ENCODE measurements at places on chromosomes 6 and 20. TPM values are rescaled to one million over a fixed set of nuclear protein-coding genes. Genes with fewer than 3 reads are reported as not detected.

DNA sequence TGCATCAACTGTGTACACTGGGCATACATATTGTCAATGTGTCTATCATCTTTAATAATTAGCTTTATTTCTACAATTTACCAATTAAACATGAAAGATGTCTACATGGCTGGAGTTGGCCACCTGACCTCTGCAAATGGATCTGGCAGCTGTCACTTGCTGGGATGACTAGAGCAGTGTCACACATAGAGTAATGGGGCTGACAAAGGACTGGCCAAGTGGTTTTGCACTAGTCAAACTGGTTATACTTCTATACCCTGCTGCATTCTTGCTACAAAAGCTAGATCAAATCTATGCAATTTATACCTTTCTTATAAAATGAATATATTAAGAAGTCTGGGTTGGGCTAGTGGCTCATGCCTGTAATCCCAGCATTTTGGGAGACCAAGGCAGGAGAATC is 99.3 kb downstream of the SESN1 start:
- DNase-seq, result no peak

DNA sequence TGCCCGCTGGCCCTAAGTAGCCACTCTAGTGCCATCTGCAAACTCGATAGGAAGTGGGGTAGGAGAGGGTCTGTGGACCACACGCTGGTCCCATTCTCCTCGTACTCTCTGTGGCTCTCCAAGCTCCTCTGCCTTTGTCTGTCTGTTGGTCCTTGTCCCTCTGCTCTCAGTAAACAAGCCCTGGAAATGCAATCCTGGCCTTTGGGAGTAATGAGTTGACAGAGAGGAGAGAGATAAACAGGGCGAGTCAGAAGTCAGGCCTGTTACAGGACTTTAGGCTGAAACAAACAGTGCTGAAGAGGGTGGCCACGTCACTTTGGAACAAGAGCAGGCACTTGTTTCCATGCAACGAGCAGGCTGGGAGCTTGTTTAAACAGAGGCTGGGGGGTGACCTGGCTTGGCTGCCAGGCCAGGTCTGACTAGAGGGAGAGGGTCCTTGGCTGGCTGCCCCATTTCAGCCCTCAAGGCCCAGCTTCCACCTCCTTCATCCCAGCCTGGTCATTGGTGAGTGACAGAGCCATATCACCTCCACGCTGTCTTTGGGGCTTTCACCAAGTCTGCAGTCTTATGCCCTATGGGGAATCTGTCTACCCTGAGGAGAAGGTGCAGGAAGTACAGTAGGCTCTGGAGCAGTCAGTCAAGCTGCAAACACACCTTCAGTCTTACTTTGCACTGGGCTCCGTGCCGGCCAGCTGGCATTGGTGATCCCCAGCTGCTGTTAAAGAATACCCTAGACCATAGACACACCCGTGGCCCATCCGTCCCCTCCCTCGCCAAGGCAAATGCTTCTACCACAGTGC is 22.6 kb downstream of the FOXP4 start:
- DNase-seq, result no peak

The EPB41L1 gene
- polyA plus RNA-seq, result 12.4 TPM

DNA sequence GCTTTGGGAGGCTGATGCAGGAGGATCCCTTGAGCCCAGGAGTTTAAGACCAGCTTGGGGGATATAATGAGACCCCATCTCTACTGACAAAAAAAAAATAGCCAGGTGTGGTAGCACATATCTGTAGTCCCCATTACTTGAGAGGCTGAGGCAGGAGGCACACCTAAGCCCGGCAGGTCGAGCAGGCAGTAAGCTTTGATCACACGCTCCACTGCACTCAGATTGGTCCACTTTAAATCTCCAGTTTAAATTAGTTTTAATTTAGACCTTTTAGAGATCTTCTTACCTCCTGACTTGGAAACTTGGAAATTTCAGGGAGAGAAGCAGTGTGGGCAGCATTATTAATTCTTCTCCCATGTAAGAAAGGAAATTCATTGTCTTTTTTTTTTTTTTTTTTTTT is 16.8 kb upstream of the PLCB4 start:
- no peak for DNase-seq

GRCh38 chr6:156852147-156852857 is 75.1 kb downstream of the ARID1B start:
- no peak for DNase-seq

The RAD21L1 gene
- polyA plus RNA-seq, result 0.18 TPM

The CALHM5 gene
- 4.4 TPM for polyA plus RNA-seq

- no peak for DNase-seq
Observed at GRCh38 chr6:44850312-44850711, 462.8 kb downstream of the CDC5L start.

DNA sequence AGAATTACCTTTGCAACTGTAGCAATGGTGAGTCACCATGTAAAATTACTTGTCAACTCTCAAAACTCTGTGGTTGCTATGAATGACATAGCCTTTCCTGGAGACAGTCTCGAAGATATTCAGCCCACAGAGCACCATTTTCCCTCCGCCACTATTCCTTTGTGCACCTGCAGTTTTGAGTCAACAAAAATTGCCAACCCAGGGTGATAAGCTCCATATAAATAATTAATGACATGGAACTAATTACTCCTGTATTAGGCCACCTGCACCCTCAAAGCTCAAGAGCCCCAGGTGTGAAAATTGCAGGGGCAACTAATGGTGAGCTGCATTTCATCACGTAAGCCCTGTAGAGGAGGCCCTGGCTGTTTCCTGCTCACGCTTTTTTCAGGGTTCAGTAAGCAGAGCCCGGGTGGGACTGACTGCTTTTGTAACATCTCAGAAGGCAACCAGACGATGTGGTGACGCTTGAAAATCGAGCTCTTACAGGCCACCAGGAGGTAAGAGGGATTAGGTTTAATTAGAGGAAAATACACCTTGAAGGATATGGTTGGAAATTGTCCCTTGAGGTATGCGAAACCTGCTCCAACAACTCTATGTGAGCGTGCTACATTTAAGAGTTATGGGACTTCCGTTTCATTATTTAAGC is 70.8 kb downstream of the BMP2 start:
- DNase-seq, result no peak

DNA sequence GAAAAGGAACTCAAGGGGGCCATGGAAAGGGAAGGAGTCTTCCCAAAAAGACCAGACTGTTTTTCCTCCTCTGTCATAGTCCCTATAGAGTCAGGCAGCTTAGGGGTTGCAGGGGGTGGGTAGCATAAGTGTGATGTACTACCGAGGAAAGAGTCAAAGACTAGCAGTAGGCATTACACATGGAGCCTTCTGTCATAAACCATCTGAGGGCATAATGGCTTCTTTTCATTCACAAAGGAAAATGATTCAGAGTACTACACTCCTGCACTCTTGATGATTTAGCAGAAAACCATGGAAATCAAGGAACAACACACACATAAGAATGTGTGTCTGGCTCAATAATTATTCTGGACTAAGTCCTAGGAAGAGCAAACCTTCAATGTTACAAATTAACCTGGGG is 14.9 kb downstream of the PLN start:
- no peak for DNase-seq

GRCh38 chr6:109311471-109311870 is 70.8 kb downstream of the CD164 start:
- DNase-seq, result no peak

The PRDM13 gene
- polyA plus RNA-seq, result not detected

The SLC32A1 gene
- polyA plus RNA-seq, result not detected

DNA sequence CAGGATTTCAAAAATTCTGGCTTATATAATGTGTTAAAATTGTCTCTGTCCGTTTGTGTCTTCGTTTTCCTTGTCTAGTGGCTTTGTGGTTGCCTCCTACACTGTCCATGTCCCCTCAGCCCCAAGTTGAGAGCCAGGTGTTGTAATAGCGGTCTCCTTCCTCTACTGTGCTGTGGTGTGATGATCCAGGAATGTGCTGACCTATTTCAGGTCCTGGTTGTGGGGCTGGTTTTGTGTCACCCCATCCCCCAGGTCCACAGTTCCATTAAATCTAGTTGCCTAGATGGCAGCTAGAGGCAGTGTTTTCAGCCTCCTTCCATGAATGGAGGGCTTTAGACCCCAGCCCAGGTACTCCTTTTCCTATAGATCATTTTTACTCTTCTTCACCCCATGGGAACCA is 128.7 kb downstream of the DNAH8 start:
- no peak for DNase-seq

DNA sequence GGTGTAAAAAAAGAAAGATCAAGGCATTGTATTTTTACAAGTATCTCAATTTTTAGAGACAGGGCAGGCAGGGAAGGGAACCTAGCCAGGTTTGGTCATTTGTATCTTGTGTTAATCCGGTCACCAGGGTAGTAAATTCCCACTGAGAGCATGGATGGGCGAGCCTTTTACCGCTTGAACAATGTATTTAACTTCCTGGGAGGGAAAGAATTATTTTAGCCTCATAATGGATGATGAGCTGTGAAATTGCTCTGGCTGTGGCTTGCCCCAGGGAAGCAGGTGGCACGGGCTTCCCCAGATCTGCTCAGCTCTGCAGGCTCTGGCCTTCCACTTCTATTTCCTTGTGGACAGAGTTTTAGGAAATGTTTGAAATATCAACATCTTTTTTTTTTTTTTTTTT is 72.9 kb downstream of the TOX2 start:
- DNase-seq, result no peak

DNA sequence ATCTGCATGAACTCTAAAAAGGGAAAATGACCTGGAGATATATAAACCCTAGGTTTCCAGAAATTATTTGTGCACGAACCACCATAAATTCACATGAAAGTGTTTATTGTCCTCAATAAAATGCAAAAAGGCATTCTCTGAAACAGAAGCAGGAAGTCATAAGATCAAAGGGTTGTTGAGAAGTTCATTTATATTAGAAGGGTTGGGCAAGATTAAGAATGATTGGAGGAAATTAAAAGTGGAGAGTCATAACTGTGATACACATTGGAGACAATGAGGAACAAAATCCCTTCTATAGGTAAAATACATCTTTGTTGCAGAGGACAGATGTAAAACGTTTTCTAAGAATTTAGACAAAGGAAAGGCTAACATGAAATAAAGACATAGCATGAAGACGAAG is 476.8 kb downstream of the CBLN4 start:
- no peak for DNase-seq

DNA sequence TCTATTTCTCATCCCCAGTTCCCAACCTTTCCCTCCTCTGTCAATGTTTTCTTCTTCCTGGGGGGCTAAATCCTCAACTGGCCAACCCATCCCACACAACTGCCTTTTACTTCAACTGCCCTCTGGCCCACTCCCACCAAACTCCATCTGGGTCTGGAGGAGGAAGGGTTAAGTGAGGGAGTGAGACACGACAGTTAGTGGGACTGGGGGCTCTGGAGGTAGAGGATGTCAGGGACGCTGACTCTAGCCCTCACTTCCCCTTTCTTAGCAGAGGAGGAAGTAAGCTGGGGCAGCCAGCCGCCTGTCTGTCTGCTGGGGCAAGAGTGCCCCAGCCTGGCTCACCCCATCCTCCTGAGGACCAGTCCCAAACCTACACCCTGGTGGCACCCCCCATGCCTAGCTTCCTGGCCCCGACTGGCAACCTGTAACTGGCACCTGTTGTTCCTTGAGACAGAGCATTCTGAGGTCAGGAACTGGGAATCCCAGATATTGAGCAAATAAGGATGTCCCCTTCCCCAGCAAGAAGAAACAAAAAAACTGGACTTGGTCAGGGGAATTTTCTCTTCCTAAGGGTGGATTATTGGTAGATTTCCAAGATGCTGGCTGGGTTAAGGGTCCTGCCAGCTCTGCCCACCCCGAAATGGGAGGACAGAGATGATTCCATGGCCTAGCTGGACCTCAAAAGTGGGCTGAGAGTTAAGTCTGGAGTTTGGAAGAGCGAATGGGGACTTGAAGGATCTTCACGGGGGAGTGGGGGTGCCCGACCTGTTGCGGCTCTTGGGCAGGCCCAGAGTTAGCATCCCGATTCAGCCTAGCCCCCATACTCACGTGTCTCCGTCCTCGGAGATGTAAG is 971 bp downstream of the NFKBIE start:
- no peak for DNase-seq
